ENCODE measurements at places on chromosomes 1 and 21.

- DNase-seq, result no peak
These were observed 34.9 kb downstream of the ARID1A start for GRCh38 chr1:26730695-26731094.

GRCh38 chr1:36582066-36582755 is 99.5 kb upstream of the CSF3R start:
- DNase-seq, result no peak

GRCh38 chr1:56286956-56287355 is 292.4 kb downstream of the PLPP3 start:
- DNase-seq, result peak; percentile 29

- DNase-seq, result no peak
These were observed 7.7 kb upstream of the PRMT2 start for GRCh38 chr21:46627726-46628125.

DNA sequence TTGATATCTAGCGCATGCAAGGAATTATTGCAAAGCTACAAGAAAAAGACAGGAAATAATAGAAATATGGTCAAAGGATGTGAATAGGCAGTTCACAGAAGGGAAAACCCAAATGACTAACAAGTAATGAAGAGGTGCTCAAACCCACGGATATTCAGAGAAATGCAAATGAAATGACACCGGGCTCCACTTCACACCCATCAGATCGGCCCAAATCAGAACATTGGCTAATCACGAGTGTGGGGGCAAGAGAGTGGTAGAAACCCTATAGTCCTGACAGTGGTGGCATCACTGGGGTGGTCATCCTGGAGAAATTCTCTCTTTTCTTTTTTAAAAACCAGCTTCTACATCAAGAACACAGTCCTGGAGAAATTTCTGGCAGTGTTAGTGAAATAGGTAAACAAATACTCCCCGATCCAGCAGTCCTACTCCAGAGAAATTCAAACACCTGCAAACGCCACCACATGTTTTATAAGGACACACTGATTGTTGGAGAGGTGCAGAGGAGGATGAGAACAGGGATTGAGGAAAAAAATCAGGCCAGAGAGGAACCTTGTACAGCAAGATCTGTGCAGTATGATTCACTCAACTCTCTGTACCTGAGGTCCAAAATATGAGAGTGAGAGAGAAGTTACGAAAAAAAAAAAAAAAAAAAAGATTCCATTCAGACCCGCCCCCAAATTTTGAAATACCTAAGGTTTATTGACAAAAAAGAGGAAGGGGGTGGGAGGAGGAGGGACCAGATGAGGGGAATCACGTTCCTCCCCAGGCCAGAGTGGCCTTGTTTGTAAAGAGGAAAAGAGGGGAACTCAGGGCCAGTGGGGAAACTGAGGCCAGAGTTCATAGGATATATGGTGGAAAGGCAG is 9.2 kb upstream of the TNFRSF1B start:
- DNase-seq, result no peak

DNA sequence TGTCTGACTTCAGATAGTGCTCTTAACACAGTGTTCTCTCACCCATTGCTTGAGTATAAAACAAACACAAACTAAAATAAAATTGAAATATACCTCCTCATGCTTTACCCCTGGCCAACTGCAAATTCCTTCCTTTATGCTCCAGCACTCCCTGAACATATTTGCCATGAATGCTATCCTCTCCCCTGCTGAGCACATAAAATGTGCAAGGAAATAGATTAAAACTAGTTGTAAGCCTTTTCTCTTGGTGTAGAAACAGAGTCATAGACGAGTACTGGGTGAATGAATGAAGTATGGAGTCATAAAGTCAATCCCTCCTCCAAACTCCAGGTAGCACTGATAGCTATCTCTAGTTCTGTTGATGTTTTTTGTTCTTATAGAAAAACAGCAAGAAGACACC is 2.6 kb downstream of the GPR161 start:
- no peak for DNase-seq

- no peak for DNase-seq
These were observed 26.4 kb upstream of the DARS2 start for GRCh38 chr1:173798078-173798477.

DNA sequence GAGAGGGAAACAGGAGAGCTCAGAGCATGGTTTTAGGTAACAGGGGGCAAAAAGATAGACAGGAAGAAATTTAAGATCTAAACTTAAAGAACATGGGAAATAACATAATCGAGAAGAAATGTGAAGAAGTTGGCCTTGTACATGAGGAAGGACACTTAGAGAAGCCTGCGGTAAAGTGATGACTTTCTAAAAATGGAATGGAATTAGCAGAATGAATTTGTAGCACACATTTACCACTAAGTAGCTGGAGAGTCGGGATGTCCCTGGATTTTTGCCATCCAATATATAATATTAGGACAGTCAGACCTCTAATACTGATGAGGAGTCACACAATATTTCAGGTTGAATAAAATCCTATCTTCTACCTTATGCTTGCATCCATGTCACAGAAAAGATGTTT is 77.7 kb upstream of the C1orf87 start:
- DNase-seq, result no peak

DNA sequence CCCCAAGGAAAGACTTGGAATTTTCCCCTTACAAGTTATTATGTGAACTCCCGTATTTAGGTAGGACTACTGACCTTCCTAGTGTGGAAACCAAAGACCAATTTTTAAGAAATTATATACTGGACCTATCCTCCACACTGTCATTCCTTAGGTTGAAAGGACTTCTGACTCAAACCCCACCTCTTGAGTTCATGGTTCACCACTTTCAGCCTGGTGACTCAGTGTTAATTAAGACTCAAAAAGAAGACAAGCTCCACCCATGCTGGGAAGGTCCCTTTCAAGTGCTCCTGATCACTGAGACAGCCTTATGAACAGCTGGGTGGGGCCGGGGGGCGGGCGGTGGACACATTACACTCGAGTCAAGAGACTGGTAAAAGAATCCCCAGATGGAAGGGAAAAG is 113.2 kb downstream of the LRRC53 start:
- DNase-seq, result no peak

GRCh38 chr1:163650624-163651023 is 328.9 kb downstream of the NUF2 start:
- DNase-seq, result no peak

- no peak for DNase-seq
These were observed 833.5 kb downstream of the ADGRL2 start for GRCh38 chr1:82634266-82634665.

- DNase-seq, result no peak
These were observed 1.4 kb downstream of the ACKR1 start for GRCh38 chr1:159206110-159206509.

DNA sequence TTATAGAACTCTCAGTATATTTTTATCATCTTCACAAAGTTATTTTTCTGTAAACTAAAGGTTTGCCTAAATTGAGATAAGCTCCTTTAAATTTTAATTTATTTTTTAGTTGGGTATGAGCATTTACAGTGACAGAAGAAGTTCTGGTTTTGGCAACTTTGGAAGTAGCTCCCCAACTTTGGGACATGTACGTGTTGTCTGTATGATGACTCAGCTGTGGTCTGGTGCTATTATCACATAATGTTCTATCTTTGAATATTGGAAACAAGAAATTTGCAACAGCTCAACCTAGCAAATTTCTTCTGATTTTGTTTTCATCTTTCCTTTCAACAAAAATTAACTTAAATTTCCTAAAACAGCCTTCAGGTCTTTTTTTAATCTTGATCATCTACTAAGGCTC is 46.6 kb upstream of the C1orf105 start:
- peak; percentile 35 for DNase-seq

DNA sequence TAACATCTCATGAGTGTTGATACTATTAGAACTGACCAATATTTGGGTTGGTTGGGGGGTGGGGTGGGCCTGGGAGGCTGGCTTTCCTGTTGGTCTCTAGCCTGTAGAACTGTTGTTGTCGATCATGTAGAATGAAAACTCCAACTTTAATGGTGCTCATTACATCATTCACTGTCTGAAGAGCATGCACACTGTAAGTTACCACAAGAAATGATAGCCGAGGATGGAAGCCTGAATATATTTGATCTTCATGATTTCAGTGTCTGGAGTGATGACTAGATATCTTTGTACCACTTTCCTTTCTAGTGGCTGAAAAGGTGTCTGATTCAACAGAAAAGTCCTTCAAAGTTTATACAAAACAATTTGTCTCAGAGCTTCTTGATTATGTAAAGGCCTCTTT is 123.6 kb downstream of the XCL2 start:
- DNase-seq, result no peak

DNA sequence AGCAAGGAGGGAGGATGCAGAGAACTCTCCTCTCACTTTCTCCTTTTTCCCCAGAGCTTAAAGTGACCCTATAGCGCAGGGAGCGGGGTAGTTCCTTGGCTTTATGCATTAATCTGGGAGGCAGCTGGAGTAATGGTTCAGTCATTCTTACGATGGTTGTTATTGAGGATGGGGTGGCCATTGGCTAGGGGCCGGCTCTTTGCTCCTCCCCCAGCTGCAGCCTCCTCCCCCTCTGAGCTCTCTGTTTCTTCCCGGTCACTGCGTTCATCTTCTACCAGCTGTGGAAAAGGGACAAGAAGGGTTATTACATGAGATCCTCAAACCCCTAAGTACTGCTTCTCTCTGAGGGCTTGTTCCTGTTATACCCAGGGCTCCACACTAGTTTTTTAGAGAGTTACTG is 8.6 kb downstream of the CERS2 start:
- DNase-seq, result no peak

- DNase-seq, result peak; percentile 23
These were observed 139.1 kb upstream of the FMN2 start for GRCh38 chr1:239952348-239953308.

- no peak for DNase-seq
These were observed 134.7 kb downstream of the GLUL start for GRCh38 chr1:182256931-182257330.

DNA sequence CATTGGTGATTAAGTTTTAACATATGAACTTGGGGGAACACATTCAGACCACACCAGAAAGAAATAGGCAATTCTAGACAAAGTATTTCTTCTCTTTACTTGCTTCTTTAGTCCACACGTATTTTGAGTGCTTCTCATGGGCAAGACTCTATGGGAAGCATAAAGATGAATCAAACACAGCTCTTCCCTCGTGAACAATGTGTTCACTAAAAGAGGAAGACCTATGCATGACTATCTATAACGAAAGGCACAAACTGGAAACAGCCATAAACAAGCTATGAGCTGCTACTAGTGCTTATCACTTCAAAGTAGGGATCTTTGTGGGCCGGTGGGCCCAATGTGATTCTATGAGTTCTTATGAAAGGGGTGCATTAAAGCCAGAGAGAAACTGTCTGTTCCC is 53.0 kb upstream of the PRDX6 start:
- DNase-seq, result no peak

- no peak for DNase-seq
These were observed 5.8 kb downstream of the TTC13 start for GRCh38 chr1:230972855-230973271.

DNA sequence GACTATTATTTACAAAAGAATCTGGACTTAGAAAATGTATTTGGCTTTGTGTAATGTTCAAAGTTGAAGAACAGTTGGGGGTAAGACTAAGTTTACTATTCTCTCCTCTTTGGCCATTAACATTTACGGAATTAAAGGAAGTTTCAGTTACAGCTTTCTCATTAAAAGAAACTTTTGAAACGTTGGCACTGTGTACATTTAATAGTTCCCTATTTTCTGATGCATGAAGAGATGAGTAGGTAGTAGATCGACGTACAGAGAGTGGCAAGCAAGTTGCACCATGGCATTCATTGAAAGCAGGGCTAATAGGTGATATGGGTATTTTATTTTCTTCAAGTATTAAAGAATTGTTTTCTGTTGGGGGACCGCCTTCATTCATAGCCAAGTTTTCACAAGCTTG is 3.2 kb downstream of the ASPM start:
- no peak for DNase-seq

DNA sequence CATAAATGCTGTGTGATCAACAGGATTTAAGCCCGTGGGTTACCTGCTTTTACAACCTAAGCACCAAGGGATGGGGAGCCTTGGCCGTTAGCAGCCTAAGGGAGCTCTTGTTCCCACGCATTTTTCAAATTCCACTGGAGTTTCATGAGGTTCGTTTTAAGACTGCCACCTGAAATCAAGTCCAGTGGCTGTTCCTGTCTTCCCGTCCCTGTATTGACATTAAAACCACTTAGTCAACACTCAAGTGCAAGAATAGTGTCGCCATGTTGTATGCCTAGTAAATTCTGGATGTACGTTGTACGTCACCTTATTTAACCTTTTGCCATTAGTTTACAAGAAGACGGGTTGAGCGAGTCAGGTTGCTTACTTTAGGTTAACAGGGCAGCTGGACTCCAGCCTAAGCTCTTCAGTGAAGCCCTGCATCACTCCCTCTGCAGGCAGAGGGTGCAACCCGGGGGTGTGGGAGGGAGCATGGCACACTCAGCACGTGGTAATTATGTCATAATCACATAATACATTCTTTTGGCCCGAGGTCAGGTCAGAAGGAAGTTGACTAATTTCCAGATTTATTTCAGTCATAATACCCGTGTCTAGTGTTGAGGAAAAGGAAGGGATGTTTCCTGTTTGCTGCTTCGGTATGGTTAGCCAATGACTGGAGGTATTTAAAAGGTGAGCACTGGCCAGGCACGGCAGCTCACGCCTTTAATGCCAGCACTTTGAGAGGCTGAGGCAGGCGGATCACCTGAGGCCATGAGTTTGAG is 42.5 kb downstream of the CNST start:
- DNase-seq, result peak; percentile 97

DNA sequence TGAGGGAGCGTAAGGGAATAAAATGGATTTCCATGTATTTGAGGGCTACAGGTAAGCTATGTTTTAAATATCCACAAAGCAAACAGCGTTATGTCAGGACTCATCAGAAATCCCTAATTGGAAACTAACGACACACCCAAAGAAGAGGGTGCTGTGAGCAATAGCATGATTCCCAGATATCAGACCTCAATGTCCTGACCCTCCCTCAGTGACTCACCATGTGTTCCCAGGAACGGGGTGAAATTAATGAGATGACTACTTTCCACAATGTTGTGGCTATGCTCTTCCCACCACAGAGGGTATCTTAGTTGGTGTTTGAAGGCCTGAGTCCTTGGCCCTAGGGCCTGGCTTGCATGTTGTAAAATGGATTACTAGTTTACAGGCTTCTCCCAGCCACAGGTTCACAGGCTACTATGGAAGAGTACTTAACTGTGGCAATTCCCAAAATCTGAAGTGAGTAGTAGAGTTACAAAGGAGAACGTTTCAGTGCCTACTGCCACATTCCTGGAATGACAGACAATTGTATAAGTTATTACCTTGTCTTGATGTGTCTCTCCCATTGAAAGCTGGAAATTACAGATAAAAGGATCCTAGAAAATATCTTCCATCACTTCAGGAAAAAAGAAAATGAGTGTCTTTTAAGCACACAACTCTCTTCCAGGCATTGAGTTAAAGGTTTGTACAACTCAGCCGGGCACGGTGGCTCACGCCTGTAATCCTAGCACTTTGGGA is 1.7 kb upstream of the KRTAP11-1 start:
- DNase-seq, result no peak

- DNase-seq, result no peak
These were observed 6.2 kb downstream of the PGLYRP3 start for GRCh38 chr1:153306303-153307220.

All from cardiac fibroblast (primary cell).